ENCODE measurements at places on chromosomes 1 and 21.

GRCh38 chr1:111471012-111471411 is 2.8 kb upstream of the C1orf162 start:
- DNase-seq = peak; percentile 41

DNA sequence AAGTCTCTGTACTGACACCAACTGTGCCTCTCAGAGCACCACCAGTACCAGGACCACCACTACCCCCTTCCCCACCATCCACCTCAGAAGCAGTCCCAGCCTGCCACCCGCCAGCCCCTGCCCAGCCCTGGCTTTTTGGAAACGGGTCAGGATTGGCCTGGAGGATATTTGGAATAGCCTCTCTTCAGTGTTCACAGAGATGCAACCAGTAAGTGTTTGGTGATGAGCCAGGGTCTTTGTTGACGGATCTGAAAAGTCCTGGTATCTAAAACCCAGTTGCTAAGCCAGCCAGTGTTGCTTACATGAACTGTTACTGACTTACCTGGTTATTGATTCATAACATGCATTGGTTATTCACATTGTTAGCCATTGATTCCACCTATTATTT is 1.1 kb downstream of the C1orf56 start:
- DNase-seq = no peak

DNA sequence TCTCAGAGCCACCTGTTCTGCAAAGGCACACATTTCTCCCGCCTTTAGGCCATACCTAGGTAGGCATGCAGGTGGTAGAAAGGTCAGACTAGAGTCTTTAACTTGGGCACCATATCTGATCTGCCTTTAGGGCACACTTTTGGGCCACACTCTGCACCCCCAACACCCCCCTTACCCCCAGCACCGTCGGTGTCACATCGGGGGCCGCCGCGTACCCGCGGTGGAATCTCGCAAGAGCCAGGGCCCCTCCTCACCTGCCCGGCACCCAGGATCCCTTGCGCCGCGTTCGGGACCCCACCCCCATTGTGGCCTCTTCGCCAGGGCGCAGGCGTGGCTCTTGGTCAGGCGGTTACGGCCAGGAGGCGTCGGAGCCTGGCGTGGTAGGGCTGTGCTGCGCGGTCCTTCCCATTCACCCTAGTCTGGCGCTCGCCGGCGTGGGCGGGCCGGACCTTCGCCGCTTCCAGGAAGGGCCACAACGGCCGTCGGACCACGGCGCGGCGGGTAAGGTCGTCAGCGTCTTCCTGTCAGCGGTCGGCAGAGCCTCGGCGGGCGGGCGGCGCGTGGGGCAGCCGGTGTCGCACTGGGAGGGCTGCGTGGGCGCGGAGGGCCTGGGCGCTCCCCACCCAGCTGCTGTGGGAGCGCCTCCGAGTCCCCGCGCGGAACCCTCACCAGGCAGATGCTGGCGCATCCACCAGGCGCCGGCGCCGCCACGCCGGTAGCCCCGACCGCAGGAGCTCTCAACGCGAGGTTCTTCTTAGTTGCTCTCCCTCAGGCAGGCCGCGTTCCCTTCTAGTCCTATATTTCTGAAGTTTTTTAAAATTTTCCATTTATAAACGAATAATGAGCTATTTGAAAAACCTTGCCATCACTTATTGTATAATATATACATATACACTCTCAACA is at the start of gene DNAH14:
DNAH14 (plus strand) TSS at position 341 of the 903 bp plus-strand sequence. CDS start 23,028 bp downstream, outside the sequence.
- no peak for DNase-seq

GRCh38 chr1:77762072-77762476 is 2.4 kb upstream of the USP33 start:
- no peak for DNase-seq

Measured in esophagus squamous epithelium (tissue), 5 donors.